ENCODE measurements at places on chromosomes 4 and X.

- no peak for DNase-seq
Observed at GRCh38 chr4:81914623-81915022, 442.9 kb upstream of the RASGEF1B start.

DNA sequence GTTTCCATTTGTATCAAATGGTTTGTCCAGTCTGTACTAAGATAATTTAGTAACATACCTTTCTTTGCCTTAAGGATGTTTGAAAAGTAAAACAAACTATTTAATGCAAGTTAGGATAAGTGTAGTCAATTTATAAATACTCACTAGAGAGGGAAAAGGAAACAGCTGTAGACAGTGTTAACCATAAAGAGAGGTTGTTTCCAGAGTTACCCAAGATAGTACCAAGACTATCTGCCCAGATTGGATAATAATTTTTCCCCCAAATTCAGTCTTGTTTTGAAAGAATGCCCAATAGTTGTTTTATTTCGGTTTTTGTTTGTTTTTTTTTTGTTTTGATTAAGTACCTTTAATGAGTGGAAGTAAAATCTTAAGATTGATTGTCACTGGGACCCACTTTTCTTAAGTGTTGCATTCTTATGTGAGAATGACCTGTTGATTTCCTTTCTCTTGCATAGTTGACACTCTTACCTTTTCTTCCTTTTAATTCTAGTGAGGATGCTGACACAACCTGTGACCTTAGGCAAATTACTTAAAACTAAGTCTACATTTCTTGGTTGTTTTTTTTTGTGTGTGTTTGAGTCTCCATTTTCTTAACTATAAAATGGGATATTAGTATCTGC lies 12.8 kb downstream of the AFF1 start:
- no peak for DNase-seq

DNA sequence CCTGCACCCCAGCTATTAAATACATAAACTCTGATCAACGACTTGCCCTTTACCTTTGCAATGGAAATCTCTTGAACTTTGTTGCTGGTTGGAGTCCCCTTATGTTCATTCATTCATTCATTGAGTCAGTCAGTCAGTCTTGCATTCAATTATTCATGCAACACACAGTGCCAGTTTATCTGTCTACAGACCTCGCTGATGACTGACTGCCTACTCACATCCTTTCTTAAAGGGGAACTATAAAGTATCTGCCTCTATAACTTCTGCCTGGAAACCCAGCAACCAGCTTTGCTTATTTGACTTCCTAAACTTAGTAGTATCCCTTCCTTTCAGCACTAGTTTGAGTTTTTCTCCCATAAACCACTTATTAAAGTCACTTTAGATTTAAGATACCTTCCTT lies 620.8 kb upstream of the ADGRL3 start:
- DNase-seq: no peak

DNA sequence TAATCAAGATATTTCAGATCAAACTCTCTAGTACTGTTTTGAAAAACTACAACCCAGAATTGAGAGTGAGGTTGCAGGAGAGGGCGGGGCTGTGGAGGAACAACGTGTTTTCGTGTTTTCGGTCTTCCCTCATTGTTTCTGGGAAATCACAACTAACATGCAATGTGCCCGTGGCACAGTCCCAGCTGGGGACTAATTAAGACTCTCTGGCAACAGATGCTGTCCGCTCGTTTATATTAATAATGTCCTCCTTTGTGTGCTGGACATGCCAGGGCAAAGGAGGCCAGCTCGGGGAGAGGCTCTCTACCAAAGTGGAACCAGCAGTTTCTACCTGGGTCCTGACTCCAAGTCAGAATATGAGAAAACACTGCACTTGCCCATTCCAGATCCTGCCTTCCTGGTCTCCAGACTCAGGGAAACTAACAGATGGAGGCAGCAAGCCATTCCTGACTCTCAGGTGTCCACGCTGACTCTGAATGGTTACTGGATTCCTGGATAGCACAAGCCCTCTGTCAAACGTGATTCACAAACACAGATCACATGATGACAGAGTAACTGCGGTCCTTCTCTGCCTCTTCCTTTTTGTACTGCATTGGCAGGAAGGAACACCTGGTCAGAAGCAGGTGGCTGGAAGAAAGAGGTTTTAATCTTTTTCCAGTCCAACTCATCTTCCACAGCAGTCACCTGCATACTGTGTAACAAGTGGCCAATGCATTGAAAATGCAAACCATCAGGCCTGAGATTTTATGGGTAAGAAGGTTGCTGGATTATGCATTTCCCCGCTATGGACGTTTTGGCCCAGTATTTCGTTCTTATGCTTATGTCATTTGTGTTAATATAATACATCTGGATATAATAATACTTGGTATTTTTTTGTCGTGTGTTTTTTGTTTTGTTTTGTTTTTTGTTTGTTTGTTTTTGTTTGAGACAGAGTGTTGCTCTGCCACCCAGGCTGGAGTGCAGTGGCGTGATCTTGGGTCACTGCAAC lies 65.0 kb downstream of the COQ2 start:
- no peak for DNase-seq

DNA sequence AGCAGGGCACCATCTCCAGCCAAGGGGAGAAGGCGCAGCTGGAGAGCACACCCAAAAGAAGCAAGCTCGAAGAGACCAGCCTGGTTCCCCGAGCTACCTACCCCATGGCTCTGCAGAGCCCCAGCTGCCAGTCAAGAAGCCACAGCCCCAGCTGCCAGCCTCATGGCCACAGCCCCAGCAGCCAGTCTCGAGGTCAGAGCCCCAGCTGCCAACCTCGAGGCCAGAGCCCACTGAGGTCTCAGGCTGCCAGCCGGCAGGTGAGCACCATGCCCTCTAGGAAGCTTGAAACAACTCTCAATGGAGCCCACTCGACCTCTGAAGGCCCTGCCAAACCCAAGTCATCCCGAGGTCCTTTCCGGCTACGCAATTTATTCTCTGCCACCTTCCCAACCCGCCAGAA lies 27.0 kb upstream of the PRPS1 start:
- no peak for DNase-seq

- DNase-seq: no peak
Observed at GRCh38 chrX:11193035-11193469, 81.9 kb downstream of the HCCS start.

DNA sequence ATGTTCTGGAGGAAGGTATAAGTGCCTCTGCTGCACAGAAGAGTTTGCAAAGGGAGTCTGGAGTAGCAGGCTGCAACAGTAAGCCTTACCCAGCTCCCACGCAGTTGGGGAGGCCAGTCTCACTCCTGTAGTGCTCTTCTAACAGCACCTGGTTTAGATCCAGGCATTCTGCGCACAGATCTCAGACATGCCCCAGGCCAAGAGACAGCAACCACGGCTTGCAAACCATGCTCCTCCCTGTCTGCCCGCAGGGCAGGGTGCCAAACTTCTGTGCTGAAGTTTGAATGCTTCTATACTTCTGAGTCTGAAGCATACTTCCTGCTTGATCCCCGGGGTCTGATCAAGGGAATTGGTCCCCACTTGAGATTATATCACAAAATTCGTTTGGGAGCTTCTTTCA lies 106.3 kb downstream of the LINC00632 start:
- no peak for DNase-seq

GRCh38 chr4:41918278-41918677 lies 17.0 kb upstream of the TMEM33 start:
- DNase-seq: no peak

- no peak for DNase-seq
Observed at GRCh38 chr4:6298035-6298434, 28.4 kb downstream of the WFS1 start.

- no peak for DNase-seq
Observed at GRCh38 chr4:120725639-120726580, 196.6 kb downstream of the PRDM5 start.

DNA sequence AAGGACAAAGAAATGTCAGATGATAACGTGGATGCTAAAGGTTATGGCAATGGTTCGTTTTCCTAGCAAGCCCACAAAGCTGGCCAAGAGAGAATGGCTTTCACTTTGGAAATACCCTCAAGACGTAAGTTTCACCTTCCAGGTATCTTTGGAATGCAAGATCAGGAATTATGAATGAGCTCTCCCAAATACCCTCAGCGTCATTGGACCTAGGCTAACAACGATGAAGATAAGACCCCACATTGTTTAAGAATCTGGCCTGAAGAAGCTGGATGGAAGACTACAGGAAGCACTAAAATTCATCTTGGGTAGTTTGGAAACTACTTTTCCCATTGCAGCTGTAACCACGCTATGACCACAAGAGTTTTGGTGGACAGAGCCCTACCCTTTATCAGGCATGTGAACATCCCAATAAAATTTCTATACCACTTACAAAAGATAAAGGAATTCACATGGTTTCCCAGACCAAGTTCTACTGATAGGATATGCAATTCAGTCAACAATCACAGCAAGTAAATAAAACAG lies 111.9 kb downstream of the KDR start:
- no peak for DNase-seq

GRCh38 chr4:79087071-79087470 lies 147.8 kb upstream of the PAQR3 start:
- no peak for DNase-seq

DNA sequence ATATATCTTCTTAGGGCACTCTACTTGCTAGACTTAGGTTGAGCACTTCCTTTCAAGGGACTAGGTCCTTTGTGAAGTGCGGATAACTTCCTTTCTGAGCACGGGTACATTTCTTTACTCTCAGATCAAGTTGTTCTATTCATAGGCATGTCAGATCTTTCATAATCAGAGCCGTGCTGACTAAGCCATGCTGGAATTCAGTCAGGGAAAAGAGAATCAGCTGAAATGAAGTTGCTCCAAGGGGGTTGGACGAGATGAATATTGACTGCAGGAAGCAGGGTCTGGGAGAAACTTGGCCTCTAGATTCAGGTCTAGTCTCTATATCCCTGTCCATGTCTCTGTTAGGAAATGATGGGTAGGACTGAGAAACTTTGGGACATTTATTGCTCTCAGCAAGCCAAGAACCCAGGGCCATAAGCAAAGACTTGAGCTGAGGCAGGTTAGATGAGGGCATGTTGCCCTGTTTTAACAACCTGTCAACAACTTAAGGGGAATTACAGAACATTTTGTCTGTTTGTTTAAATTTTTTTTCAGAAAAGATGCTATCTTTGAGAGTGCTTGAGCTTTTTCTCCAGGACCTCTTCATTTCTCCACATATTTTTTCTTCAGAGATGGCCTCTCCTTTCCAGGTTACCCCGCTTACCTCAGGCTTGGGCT lies 28.3 kb downstream of the AREG start:
- DNase-seq: no peak

DNA sequence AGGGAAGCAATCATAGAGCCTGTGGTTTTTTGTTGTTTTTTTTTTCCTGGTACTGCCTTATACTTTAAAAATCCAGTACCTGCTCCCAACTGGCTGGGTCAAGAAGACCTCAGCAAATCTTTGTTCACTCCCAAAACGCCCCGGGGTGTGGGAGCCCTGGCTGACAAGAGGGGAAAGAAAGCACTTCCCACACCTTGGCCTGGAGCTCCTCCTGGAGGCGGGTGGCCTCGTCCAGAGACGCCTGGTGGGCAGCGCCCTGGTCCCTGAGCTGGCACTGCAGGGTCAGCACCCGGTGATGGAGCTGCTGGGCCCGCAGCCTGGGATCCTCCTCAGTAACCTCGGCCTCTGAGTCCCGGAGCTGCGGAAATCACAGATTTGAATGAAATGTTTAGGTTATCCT lies 38.2 kb downstream of the C4orf50 start:
- DNase-seq: no peak

DNA sequence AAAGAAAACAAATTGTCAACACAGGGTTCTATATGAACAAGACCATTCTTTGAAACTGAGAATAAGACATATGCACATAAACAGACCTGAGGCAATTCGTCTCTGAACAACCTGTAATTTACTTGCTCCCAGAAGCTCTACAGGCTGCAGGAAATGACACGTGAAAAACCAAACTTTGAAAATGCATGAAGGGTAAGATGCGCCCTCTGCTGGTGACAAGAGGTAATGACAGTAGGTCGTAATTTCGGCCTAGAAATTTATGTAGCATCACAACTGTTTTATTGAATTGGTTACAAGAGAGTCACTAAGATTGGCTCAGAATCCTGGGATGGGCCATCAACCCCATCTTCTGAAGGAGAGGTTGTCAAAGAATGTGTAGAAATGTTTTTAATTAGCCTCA lies 276.5 kb downstream of the PPP4R3C start:
- no peak for DNase-seq

DNA sequence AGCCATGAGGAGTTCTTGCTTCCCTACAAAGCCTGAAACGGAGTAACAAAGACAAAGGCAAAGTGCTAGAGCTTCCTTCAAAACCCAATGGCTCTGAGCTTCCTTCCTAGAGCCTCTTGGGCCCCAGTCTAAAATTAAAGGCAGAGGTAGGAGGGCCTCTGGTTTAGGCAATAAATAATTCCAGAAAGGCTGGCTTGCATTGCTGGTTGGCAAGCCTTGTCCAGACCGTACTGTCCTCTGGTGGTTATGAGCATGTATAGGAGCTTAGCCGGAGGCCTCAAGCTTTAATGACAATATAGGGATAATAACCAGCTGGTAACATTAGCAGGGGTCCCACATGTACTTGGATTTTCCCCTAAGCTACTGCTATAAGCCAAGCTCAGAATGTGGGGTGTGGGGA lies 237.3 kb downstream of the AR start:
- DNase-seq: no peak

- no peak for DNase-seq
Observed at GRCh38 chrX:150163221-150163930, 199.7 kb upstream of the MAMLD1 start.

DNA sequence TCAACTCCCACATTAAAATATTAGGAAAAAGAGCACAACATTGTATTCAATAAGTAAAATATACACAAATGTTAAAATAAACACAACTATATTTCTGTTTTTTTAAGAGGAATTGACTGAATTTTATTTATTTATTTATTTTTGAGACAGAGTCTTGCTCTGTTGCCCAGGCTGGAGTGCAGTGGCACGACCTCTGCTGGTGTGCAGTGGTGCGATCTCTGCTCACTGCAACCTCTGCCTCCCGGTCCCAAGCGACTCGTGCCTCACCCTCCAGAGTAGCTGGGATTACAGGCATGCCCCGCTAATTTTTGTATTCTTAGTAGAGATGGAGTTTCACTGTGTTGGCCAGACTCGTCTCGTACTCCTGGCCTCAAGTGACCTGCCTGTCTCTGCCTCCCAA lies 31.4 kb downstream of the TEX13A start:
- DNase-seq: no peak

GRCh38 chr4:1591107-1591506 lies 93.0 kb downstream of the FAM53A start:
- no peak for DNase-seq

GRCh38 chrX:12868747-12869146 lies 1.9 kb downstream of the TLR7 start:
- DNase-seq: no peak

GRCh38 chr4:146407257-146407656 lies 114.5 kb downstream of the SLC10A7 start:
- DNase-seq: no peak

DNA sequence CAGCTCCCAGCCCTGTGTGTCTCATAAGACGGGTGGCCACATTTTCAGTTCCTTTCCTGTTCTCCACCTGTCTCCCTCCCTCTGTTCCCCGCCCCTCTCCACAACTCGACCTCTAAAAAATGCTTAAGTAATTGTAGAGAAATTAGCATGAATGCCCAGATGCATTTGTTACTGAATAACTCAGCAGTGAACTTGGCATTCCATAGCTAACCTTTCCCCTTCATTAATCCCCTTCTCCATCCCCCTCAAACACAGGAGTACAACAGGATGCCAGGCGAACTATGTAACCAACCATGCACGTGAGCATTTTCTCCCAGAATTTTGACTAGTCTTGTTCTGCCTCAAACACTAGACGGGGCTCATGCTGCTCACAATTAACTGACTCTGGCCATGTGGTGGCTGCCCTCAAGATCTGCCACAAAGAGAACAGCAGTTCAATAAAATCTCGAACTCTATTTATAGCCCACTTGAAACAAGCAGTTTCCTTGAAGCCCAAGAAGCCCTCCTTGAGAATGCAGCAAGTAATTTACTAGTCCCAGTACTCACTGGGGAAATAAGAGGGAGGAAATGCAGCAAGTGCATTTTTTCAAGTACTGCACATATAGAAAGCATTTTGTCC lies 351.2 kb downstream of the ARHGAP24 start:
- no peak for DNase-seq
